HL-60 (cell line): ENCODE measurements at places on chromosomes 12 and 14.

DNA sequence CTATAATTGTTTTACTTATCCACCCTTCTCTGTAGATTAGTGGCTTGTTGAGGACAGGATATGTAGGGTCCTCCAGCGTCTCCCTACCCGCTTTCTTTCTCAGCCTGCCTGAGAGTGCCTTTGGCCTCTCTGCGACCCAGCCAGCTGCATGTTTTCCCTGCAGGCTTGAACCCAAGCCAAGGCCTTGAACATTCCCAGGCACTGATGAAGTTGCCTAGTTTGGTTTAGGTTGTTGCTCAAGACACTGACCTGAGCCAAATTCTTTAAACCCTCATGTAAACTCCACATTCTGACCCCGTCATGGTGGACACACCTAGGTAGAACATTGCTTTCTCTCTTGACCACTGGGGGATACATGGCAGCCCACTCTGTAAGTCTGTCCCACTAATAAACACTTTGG, 33.4 kb upstream of the TXNRD1 start:
- no peak for DNase-seq

- no peak for DNase-seq
Measured at GRCh38 chr12:40149673-40150260, 43.9 kb upstream of the SLC2A13 start.

GRCh38 chr12:9742661-9743060, 9.8 kb upstream of the CLECL1 start:
- no peak for DNase-seq

GRCh38 chr14:93011141-93011529, 88.2 kb downstream of the CHGA start:
- no peak for DNase-seq

- no peak for DNase-seq
Measured at GRCh38 chr14:99315197-99315596, 43.2 kb upstream of the BCL11B start.

DNA sequence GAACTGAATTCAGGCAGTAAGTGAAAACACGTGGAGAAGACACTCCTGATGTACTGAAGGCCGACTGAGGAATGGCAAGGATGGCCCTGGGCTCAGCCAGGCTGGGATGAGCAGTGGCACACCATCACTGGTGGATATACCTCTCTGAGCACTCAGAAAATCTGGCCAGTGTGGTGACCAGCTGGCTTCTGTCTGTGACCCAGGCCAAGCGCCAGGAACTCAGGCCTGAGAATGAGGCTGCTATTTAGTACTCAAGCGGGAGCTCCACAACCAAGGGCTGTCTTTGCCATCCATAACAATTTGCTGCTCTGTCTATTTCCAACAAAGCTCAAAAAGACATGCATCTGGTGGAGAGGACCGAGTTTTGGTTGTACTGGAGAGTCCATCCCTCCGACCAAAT, 586.3 kb downstream of the BCL11B start:
- no peak for DNase-seq

GRCh38 chr12:92278378-92278828, 132.8 kb upstream of the BTG1 start:
- DNase-seq: no peak

DNA sequence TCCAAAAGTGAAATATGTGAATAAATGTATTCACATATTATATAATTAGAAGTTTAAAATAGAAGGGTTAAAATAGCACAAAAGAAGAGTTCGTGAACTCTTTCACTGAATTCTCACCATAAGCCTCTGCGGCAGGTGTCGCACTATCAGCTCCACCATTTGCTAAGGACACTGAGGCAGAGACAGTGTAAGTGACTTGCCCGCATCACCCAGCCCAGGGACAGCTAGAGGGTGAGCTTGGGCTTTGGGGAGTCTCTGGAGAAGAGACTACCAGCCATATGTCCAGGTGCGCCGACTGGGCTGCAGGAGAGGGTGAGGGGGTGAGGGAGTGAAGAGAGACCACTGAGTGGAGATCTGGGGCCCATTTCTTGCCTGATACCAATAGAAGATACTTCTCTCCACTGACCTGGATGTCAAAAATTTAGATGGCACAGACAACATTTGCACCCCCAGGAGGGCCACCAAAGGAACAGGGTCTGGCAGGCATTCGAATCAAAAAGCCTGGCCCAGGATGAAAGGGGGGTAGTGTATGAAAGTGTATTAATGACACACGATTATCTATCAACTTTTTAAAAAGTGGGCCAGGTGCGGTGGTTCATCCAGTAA, 28.5 kb downstream of the FAIM2 start:
- no peak for DNase-seq

GRCh38 chr14:70753518-70753953, 55.8 kb downstream of the MAP3K9 start:
- DNase-seq: no peak
